ENCODE measurements at places on chromosomes 5 and 9.

DNA sequence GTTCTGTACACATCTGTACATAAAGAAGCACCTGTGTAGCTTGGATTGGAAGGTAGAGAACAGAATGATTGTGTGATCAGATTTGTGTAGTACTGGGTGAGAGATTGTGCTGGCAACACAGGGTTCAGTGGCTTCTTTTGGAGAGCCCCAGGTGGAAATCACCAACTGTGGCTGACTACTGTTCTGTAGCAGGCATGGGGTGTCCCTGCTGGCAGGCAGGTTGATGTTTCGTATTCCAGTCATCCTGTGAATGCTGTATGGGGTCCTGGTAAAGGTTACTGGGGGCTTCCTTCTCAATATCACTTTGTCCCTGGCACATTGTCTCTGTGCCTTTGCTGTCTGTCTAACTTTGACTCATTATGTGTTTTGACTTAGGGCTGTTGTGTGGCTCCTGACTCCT lies 5.3 kb downstream of the ASPN start:
- no peak for DNase-seq

DNA sequence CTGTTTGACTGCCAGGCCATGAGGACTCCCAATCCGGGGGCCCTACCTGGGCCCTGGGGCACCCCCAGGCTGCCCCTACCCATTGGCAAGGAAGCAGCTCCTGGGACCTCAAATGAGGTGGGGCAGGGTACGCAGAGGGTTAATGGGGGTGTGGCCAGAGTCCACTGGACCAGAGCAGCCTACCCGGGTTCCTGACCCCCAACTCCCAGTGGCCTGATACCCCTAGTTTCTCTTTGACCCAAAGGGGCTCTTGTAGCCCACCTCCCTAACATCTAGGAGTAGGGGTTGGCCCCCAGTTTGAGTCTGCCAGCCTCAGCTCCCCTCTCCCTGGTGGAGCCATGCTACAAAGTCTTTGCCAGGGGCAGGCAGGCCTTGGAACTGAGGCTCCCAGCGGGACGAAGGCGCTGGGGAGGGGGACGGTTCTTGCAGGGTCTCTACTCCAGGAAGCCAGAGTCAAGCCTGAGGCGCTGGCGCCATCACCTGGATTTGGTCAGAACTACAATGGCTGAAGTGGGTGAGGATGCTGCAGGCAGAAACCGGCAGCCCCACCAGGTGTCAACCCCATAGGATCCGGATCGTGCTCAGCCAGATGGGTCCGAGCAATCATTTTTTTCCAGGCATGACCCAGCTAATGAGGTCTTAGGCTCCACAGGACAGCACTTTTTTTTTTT lies 8.4 kb upstream of the CERCAM start:
- no peak for DNase-seq

GRCh38 chr9:124320062-124320973 lies 62.6 kb downstream of the NEK6 start:
- no peak for DNase-seq

DNA sequence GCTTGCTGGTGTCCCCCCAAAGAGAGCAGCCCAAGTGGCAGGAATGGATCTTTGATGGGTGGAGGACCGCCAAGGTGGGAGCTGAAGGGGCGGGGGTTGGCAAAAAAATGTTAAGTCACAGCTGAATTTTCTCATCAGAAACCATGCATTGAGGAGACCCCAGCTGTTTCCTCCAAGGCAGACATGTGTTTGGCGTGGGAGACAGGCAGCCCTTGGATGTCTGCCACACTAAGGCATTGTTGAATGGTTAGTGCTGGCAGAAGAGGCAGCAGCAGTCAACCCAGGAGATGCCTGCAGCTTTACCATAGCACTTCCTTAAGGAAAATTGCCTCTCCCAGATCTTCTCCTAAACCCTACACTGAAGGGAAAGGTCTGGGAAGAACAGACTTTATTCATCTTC lies 394.9 kb upstream of the CD180 start:
- no peak for DNase-seq

DNA sequence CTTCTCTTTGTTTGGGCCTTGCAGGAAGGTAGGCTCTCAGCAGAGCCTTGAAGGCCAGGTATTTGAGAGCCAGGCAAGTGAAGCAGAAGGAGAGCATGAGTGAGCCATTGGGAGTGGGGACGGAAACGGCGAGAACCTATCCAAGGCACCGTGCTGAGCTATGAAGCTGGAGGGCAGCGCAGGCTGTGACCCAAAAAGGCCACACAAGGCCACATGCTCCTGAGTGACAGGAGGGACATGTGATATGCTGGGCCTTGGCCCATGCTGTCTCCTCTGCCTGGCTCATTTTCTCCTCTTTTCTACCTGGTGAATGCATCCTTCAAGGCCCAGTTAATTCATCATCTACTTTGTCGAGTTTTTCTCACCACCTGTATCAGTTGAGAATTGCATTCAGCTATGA lies 136.3 kb downstream of the PALM2AKAP2 start:
- DNase-seq = no peak

GRCh38 chr9:35415402-35416097 lies 74.4 kb upstream of the RUSC2 start:
- no peak for DNase-seq

DNA sequence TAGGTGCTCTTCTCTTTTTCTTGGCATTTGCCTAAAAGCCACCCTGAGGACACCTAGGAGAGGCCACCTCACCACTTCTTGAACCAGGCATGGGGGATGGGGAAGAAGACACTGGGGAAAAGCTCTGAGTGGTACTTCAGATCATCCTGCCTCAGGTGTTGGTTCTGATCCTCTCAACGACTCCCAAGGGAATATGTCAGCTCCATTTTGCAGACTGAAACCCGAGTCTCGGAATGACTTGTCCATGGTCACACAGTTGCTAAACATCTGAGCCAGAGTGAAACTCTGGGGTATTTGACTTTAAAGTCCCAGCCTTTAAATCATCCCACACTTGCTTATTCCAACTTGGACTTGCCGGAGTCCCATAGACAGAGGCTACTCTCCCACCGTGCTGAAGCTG lies 120.6 kb upstream of the GABRP start:
- DNase-seq = no peak

- DNase-seq = no peak
Observed at GRCh38 chr9:120326049-120326693, 253.8 kb downstream of the CDK5RAP2 start.

DNA sequence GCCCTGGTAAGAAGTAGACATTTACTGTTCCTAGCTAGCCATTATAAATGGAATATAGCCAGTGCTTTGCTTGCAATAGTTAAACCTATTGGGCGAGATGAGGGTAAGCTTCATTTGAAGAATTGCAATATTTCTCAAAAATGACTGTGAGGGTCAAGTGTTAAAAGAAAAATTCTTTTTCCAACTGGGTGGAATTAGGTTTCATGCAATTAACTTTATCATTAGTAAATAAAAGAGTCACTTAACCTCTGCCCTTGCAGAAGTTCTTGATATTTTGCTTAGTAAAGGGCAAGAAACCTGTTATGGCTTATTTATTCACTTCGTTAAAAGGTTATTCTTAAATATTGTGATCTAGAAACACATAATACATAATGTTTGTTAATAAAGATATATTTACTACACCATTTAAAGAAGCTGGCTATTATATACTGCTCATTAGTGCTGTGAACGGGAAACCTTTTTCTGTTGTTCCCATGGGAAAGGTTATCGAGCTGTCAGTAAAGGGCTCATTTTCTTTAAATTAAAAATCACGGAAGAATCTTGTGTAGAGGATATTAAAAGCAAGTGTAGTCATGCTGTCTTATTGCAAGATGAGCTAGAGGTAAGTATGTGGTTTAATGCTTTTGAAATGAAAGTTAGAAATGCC lies 370.5 kb downstream of the CSNK1G3 start:
- no peak for DNase-seq

GRCh38 chr5:141674747-141675146 lies 7.3 kb downstream of the ARAP3 start:
- DNase-seq = no peak

DNA sequence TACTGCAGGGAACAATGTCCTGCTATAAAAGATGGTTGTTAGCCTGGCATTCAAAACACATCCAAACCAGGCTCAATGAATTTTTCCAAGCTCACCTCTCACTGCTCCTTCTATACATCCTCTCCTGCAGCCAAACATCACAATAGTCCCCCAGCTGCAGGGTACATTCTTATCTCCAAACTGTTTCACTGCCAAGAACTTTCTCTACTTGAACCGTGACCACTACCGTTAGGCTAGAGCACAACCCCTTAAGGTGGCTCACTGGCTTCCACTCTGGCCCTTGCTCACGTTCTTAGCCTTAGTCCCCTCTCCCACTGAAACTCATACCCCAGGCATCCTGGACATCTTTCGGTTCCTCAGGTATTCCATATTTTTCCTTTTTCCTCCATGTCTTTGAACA lies 29.0 kb upstream of the ANXA6 start:
- DNase-seq = no peak

- no peak for DNase-seq
Observed at GRCh38 chr9:132630116-132630515, 39.7 kb downstream of the DDX31 start.

- DNase-seq = no peak
Observed at GRCh38 chr5:176866707-176867310, 32.3 kb downstream of the HK3 start.

DNA sequence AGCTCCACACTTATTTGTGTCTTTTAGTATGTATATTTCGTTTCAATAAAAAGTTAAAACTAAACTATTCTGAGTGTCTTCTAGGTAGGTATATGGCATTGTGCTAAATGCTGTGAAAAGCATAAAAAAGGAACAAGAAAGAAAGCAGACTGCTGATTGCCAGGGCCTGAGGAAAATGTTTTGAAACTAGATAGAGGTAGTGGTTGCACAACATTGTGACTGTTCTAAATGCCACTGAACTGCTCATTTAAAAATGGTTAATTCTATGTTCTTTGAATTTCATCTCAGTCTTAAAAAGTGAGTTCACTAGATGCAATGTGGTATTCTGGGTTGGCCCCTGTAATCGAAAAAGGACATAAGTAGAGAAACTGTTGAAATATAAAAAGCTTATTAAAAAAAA lies 2.6 kb upstream of the ALAD start:
- DNase-seq = no peak

DNA sequence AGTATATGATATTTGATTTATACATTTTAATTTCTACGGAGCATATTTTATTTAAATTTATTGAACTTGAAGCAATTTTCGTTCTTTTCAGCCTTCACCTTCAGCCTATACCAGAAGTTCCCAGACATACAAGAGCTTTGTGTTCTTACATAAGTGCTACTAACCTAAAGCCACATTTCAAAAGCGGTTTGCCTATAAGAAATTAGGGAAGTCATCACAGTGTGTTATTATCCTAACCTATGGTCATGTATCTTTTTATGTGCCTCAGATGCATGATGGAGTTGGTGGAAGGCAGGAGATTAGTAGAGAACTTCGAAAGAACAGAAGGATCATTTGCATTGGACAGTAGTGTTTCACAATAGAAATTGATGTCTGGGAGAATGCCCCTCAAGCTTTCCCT lies 3.1 kb downstream of the KIF2A start:
- no peak for DNase-seq

- no peak for DNase-seq
Observed at GRCh38 chr9:110752766-110753165, 84.2 kb downstream of the MUSK start.

DNA sequence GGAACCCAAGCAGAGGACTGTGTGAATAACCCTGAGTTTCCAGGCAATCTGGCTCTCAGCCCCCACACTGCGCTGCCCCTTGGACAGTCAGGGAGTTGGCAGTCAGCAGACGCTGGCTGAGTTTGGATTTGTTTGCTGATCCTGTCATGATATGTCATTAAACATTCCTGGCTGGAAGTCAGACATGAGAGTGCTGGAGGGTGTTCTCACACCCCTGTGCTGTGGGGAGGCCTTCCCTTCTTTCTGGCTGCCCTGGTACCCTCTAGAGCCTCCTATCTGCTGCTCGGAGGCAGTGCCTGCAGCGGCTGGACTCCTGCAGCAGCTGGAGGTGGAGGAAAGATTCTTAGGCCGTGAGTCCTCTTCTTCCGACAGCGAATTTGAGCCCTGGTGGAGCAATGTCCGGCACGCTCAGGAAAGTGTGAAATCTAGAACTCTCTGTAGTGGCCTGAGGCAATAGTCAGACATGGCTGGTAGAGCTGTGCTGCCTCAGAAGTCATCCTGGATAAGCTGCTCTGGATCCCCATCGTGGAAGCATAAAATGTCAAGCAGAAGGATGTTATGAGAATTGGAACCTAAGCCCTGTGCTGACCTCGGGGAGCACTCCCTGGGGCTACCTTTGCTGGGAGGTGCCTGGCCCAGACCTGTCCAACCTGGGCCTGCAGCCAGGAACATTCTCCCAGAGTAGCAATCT lies 72.0 kb downstream of the PDE8B start:
- no peak for DNase-seq

- DNase-seq = no peak
Observed at GRCh38 chr5:6941631-6942030, 228.4 kb downstream of the TENT4A start.

DNA sequence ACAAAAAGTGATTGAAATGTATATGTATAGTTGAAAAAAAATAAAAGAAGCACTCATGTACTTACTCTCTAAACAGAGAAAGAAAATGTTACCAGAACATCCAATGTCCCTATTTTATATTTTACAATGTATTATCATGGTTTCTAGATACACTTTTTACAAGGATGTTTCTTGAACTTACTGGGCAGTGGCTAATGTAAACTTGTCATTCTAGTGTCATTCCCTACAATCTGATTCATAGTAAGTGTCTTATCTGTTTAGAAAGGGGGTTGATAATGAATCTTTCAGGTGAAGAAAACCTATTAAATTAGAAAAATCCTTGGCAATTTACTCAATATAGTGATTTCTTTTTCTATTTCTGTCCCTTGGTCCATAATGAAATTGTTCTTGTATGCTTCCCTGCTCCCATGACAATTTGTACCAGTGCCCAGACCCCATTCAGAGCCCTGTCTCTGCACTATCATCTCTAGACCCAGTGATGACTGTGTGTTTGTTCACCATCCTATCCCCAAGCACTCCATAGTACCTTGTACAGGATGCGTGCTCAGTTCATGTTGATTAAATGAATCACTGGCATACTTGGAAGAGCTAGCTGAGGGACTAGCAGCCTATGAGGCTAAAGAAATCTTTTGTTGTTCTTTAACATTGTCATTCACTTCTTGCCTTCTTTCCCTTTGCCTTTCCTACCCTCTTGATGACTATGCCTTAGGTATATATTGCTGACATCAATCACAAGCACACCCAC lies 101.2 kb downstream of the HMHB1 start:
- DNase-seq = no peak

GRCh38 chr5:178291969-178292825 lies 59.6 kb upstream of the PHYKPL start:
- DNase-seq = no peak

DNA sequence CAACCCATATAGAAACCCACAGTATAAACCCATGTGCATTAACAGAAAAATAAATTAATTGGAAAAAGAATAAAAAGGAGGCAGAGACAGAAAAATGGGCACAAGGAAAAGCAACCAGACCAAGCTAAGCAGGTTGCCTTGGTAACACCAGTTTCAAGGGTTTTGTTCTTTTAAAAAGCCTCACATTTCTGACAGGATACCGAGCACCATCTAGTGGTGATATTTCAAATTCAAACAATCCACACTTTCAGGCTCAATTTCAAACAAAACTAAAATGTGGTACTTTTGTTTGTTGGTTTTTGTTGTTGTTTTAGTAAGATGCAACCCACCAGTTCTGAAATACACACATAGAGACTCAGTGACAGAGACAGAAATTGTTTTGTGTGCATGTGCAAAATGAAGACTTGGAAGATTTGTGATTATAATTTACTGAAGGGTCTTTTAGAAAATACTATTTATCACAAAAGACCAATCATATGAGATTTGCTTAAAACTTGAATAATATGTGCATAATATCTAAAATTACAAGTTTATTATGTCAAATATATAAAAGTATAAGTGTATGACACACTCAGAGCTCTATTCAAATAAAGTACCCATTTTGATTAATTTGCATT lies 318.2 kb downstream of the SLCO4C1 start:
- DNase-seq = no peak
